ENCODE measurements at places on chromosomes 4 and X. TPM values are rescaled to one million over a fixed set of nuclear protein-coding genes. Genes with fewer than 3 reads are reported as not detected.

STATH gene
- total RNA-seq = 1.3 TPM

IGSF1 gene
- total RNA-seq = 0.94 TPM

DNA sequence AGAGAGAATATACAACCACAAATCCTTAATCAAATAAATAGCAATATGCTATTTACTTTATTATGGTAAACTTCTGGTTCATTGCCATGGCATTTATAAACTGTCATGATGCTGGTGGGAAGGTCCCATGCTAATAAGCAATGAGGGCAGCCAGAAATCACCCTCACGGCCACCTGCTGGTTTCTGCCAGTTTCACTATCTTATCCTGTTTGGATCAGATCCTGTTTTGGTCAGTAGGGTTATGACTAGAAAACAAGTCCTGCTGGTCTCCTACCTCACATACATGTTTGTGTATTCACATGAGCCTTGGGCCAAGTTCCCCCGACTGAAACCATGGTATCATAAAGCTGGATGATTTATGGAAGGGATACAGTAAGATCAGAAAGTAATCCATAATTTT lies 28.1 kb downstream of the XAGE5 start:
- no peak for DNase-seq

GRCh38 chr4:78544678-78545077 lies 6.9 kb upstream of the ANXA3 start:
- DNase-seq = no peak

- no peak for DNase-seq
These were observed 4.4 kb upstream of the MAEA start for GRCh38 chr4:1285151-1285789.

DNA sequence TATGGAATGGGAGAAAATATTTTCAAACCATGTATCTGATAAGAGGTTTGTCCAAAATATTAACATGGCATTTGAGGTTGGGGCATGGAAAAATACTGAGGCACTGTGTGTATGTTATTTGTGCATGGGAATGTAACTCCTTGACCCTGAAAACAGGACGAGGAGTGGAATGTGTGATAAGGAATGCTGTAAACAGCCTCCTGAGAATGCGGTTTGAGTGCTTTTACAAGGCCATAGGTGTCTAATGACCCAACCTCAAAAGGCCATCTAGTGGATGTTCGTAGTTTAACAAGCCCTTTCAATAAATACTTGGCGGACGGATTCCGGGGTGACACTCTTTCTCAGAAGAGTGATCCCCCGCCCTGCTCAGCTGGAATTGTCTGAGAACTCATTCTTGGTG lies 162.9 kb upstream of the USP9X start:
- DNase-seq = no peak
